ENCODE measurements at places on chromosomes 3 and 15. TPM values are rescaled to one million over a fixed set of nuclear protein-coding genes. Genes with fewer than 3 reads are reported as not detected.

CEP19 gene
- total RNA-seq, result 5.4 TPM

SLC6A1 gene
- not detected for total RNA-seq

KBTBD13 gene
- not detected for total RNA-seq

TATDN2 gene
- 67.1 TPM for total RNA-seq

SLC15A2 gene
- 4.8 TPM for total RNA-seq

MAGEL2 gene
- not detected for total RNA-seq

NPAP1 gene
- total RNA-seq, result not detected

CLRN1 gene
- total RNA-seq, result not detected

Data from activated CD8-positive, alpha-beta memory T cell treated with anti-CD3 and anti-CD28 coated beads, Interleukin-2, amount 10 ng/mL, durations not matched to agents 7 days and 5 days (primary cell).